Left forelimb (tissue), 1 donor: ENCODE measurements at places on chromosomes 2 and 18.

GRCh38 chr2:36915627-36916026 is 50.7 kb downstream of the STRN start:
- no peak for DNase-seq

GRCh38 chr2:42913280-42913878 is 121.0 kb upstream of the HAAO start:
- no peak for DNase-seq

DNA sequence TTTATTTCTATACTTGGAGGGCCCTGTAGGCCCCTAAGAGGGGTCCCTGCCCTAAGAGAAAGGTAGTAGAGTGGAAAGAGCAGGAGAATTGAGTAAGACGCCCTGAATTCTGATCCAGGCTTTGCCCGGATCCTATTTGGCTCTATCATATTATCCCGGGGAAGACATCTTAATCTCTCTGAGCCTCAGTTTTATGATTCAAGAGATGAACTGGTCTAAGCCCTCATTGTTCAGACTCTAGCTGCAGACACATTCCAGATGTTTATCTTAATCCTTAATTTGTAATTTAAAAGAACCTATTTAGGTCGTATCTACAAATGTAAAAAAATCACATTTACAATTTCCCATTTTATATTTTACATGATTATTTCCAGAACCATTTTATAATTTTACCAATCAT is 220.1 kb downstream of the AGPS start:
- DNase-seq: no peak

GRCh38 chr2:207768866-207769596 is 675 bp downstream of the FZD5 start:
- peak; percentile 71 for DNase-seq

- no peak for DNase-seq
Observed at GRCh38 chr2:153143540-153143939, 335.0 kb downstream of the RPRM start.
